BJ (cell line): ENCODE measurements at places on chromosomes 6 and 20. TPM values are rescaled to one million over a fixed set of nuclear protein-coding genes. Genes with fewer than 3 reads are reported as not detected.

DNA sequence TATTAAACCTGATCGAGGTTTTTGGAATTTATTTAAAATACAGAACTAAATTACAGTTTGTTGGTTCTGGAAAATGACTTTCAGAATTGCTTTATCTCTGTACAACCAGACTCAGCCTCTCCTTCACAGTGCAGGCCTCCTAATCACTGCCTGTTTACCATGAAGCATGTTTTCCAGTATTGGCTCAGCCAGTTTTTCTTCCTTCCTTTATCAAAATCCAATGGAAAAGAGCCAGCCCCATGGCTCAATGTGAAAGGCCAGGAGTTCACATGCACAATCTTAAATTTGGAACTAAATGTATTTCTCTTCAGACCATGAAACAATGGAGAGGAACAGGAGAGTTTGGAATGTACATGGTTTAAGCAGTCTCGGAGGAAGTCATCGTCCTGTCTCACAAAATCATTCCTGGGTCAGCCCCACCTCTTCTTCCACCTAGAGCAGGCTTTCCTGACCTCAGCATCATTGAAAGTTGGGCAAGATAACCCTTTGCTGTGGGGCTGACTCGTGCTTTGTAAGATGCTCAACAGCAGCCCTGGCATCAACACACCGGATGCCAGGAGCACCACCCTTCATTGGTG lies 680.9 kb upstream of the AGPAT4 start:
- DNase-seq, result no peak

COL11A2 gene
- 0.55 and 0.91 TPM in 2 replicates for polyA plus RNA-seq

DNA sequence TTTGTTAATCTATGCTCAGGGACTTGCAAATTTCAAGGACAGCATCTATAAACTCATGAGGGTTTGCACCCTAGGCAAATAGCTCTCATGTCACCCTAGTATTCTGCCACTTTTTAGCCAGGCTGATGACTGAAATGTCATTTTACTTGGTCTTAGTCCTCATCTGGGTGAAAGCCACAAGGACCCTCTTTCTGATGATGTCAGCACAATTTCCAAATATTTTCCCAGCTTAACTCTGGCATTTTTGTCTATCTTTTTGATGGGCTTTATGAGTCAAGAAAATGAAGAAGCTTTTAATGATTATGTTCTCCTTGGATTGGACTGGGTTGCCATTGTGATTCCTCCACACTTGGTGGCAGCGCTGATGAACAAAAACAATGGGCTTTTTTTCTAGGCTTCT lies 420.1 kb upstream of the BTBD3 start:
- DNase-seq, result no peak

PSORS1C2 gene
- polyA plus RNA-seq, result not detected in 2 replicates

- DNase-seq, result no peak
Observed at GRCh38 chr20:40307268-40307667, 381.8 kb downstream of the MAFB start.
